AML-193 (cell line): ENCODE measurements at places on chromosomes 11 and 22.

- DNase-seq = no peak
Observed at GRCh38 chr22:45959719-45960476, 17.1 kb downstream of the WNT7B start.

- no peak for DNase-seq
Observed at GRCh38 chr11:6320411-6321155, at the start of gene CAVIN3. TSS of gene CAVIN3 (minus strand) at chr11:6320501. CDS start at chr11:6320476, 25 bp downstream.

DNA sequence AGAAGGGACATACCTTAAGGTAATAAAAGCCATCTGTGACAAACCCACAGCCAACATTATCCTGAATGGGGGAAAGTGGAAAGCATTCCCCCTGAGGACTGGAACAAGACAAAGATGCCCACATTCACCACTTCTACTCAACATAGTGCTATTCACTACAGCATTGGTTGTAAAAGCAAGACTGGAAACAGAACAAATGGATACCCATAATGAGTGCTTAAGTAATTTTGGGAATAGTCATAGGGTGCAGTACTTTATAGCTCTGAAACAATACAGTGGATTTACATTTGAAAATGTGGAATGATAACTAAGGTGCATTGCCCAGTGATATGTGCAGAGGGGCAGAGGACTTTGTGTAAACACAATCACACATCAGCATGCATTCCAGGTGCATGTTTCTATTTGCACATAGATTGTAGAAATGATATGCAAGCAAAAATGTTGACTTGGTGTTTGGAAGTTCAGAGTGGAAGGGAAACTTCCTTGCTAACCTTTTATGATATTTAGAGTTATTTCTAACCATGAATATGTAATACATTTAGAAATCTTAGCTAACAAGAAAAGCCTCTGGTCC, 112.3 kb downstream of the IGLL1 start:
- no peak for DNase-seq

GRCh38 chr11:68651208-68651984, 32.9 kb upstream of the GAL start:
- DNase-seq = no peak

DNA sequence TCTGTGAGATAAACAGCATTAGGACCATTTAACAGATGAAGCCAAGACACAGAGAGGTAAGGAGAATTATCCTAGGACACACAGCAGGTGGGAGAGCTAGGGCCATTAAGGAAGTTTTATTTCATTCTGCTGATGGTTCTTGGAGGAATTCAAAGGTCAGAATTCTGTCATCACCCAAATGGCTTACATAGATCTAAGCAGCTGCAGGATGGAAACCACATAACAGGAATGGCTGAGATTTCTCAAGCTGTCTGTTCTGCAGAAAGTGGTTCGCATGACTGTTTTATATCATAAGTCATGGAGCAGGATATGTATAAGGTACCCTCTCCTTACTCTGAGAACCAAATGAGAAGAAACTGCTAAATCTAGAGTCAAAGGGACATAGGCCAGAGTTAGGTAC, 163.2 kb upstream of the NARS2 start:
- no peak for DNase-seq

- DNase-seq = no peak
Observed at GRCh38 chr22:42939941-42940653, 74.9 kb downstream of the PACSIN2 start.

DNA sequence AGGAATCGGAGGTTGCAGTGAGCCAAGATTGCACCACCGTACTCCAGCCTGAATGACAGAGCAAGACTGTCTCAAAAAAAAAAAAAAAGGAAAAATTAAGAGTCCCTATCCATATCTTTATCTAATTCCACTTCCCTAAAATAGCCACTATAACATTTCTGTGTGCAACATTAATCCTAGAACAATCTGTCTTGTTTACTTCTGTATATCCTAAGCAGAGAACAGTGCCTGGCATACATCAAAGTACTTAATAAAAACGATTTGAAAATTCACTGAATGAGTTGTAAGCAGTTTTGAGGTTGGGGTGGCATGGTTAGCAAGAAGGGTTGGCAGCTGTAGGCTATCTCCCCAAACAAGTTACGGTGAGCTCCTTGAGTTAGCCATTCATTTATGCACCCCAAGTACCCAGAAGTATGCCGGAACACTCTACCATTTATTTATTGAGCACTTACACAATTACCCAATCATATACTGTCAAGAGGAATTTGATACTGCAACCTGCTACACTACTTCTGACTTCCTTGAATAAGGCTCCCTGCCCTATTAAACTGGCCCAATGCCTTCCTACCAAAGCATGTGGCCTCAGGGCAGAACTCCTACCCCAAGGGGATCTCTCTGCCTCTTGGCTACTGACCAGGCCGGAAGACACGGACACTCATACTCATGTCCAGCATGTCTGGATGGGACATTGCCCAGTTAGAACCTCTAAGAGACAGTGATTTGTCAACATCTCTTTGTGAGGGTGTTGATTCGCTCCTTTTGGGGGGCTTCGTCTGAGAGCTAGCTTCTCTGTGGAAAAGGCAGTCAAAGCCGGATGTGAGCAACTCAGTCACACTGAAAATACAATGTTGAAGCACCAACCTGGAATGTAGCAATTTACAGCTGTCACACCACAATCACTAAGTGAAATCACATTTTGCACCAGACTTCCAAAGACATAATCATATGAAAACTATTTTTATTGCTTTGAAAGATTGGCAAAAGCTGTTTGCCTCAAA, 16.3 kb upstream of the TMEM41B start:
- no peak for DNase-seq

DNA sequence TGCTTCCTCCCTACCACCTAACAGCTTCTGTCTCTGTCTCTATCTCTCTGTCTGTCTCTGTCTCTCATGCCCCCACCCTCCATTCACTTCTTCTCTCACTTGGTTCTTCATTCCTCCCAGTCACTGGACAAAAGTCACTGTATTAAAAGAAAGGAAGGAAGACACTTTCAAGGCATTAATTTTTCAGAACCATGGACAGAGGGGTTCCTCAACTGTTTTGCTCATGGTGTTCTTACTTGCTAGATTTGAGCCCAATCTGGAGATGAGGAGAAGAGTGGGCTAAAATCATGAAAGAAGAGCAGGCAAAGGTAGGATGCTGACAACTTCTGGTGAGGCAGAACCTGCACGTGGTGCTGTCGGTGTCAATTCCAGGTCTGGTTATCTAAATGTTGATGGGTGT, 116.7 kb upstream of the LARGE1 start:
- no peak for DNase-seq

DNA sequence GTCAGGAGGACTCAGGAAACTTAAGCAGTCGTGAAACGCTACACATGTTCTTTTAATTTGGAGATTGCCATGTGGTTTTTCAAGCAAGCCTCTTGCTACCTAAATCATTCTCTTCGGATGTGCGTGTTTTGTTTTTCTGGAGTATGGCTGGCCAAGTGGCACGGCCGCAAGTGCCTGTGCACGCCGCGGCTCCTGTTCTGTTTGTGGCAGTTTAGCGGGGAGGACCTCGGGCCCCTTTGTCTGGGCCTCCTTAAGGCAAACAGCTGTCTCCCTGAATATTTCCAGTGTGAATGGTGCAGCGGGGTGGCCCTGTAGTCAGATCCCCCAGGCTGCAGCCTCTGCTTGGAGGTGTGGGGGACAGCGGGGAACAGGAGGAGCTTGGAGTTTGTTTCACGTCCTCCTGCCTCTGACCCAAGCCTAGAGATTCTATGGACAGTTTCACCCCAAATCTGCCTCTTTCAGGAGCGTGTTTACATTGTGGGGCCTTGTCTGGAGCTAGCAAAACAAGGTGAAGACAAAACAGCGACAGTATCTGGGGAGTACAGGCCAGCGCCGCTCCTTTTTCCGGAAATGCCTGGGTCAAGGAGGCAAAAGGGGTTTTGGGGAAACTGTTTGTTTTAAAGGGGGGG, 1.3 kb downstream of the LRP5 start:
- no peak for DNase-seq

- no peak for DNase-seq
Observed at GRCh38 chr22:22479116-22479515, 29.4 kb downstream of the ZNF280B start.

GRCh38 chr11:106848526-106848925, 169.8 kb downstream of the GUCY1A2 start:
- no peak for DNase-seq

- no peak for DNase-seq
Observed at GRCh38 chr22:38073150-38074130, 10.5 kb downstream of the SLC16A8 start.
